ENCODE measurements at places on chromosomes 11 and 22.

DNA sequence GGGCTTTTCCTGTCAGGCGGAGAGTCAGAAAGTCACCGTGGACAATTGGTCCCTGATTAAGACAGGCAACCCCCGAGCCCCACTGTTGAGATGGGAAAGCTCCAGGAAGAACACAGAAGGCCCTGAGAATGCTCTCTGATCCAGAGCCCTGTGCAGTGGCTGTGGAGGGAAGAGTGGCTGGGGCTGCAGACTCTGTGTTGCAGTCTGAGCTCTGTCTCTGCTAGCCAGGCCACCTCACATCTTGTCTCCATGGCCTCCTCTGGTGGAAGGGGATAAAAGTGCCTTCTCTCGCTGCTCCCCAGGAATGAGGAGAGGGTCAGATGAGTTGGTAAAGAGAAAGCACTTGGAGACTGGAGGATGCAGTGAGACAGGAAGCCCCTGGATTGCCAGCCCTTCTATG, 141.2 kb downstream of the CEP164 start:
- DNase-seq = no peak

GRCh38 chr22:42007922-42008321, 9.3 kb downstream of the WBP2NL start:
- DNase-seq = no peak

- DNase-seq = no peak
Measured at GRCh38 chr22:23552573-23552972, 27.5 kb downstream of the IGLL1 start.

- no peak for DNase-seq
Measured at GRCh38 chr11:12815931-12816494, 141.8 kb downstream of the TEAD1 start.

DNA sequence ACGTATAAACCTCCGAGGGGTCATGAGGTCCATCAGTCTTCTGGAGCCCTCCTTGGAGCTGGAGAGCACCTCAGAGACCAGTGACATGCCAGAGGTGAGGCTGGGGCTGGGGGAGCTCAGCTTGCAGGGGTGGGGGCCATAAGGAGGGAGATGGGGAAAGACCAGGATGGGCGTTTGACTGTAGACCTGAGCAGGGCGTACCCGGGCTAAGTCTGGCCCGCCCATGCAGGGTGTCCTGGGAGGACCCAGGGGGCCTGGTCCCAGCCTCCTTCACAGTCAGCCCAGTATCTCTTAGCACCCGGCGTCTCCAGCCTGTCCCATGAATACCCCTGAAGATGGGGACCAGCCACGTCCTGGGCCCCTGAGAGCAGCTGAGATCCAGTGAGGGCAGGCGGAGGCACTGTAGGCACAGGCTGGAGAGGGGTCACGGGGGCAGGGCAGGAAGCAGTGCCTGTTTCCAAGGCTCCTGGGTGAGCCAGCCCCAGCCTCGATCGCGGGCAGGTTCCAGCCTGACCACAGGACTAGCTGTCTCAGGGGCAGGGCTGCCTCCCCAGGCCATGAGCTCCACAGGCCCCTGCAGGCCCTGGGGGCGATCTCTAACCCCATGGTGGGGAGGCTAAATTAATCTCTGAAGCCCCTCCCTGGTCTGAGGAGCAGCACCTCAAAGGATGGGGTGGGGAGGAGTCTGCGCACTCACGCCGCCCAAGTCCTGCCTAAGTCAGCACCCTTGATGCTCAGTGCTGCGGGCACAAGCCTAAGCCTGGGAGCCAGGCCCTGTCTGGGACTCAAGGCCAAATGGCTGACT, 7.1 kb downstream of the SSH3 start:
- no peak for DNase-seq

GRCh38 chr11:12472401-12473005, 95.1 kb downstream of the PARVA start:
- DNase-seq = no peak

GRCh38 chr22:46087816-46088277, 62.5 kb upstream of the PPARA start:
- no peak for DNase-seq

- no peak for DNase-seq
Measured at GRCh38 chr22:46721501-46722085, 16.5 kb downstream of the CERK start.

DNA sequence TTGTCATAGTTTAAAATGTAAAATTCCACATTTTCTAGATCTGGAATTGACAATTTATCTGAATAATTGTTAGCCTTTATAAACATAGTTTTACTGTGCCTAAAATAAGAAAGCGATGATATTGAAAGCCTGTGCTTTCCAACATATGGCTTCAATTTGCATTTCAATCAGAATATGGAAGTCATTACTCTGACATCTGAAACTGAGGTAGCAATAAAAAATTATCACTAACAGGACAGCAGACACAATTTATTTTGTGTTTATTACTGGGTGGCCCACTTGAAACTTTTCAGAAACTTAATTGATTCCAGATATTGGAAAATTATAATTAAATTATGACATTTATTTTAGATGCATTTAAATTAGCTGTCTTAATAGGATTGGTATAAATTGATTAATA, 78.5 kb downstream of the TMEM135 start:
- no peak for DNase-seq

DNA sequence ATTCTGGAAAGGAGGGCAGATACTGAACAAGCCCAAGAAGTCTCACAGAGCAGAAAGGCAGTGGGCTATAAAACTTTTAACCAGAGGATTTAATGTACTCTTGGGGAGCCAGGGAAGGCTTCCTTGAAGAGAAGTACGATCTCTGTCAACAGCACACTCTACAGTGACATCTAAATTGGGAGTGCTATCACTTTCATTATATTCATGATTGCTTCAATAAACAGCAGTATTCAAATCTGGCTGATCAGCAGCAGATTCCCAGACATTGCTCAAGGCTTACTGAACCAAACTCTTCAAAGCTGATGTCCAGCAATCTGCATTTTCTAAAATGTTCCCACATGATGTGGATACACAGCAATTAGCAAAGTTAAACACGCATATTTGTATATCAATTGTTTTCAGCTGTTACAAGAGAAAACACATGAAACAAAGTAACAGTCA, 44.2 kb downstream of the SYTL2 start:
- no peak for DNase-seq

DNA sequence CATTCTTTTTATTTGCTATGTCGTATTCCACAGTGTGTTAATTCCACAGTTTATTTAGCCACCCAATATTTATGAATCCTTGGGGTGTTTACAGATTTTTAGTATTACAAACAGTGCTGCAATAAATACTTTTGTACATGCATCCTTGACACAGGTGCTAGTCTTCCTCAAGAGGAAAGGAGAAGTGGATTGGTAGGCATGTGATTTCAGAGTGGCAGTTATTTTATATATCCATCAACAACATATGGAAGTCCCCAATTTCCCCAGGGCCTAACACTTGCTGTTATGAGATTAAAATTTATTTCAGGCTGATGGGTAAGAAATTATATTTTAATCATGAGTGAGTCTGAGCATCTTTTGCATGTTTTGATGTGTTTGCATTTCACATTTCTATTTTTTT, 17.9 kb downstream of the TRIM44 start:
- no peak for DNase-seq

DNA sequence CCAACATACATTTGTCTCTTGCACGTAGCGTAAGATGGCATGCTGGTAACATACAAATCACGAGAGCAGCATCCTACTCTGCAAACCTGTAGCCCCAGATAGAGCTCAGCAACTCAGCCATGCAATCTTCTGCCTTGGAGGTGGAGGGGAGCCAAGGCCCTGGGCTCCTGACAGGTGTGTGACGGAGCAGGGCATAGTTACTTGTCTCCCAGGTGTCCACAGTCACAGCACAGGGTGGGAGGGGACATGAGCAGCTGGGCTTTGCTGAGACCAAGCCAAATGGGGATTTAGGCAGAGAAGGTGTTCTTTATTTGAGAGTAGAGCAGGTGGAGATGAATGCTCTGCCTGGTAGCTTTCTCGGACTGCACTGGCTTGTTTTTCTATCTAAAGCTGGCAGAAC, 111.7 kb downstream of the TEAD1 start:
- DNase-seq = no peak

- peak; percentile 43 for DNase-seq
Measured at GRCh38 chr22:18000441-18001039, 23.8 kb downstream of the MICAL3 start.

GRCh38 chr11:77510095-77510494, 36.2 kb upstream of the PAK1 start:
- DNase-seq = no peak

DNA sequence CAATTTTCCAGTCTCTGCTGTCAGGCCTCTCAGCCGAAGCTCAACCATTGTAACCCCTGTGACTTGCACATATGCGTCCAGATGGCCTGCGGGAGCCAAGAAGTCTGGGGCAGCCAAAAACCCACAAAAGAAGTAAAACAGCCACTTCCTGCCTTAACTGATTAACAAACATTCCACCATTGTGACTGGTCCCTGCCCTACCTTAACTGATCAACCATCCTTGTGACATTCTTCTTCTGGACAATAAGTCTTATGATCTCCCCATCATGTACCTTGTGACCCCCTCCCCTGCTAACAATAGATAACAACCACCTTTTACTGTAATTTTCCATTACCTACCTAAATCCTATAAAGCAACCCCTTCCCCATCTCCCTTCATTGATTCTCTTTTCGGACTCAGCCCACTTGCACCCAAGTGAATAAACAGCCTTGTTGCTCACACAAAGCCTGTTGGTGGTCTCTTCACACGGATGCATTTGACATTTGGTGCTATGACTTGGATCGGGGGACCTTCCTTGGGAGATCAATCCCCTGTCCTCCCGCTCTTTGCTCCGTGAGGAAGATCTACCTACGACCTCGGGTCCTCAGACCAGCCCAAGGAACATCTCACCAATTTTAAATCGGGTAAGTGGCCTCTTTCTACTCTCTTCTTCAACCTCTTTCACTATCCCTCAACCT, 1.3 kb upstream of the NDUFC2 start:
- DNase-seq = no peak

DNA sequence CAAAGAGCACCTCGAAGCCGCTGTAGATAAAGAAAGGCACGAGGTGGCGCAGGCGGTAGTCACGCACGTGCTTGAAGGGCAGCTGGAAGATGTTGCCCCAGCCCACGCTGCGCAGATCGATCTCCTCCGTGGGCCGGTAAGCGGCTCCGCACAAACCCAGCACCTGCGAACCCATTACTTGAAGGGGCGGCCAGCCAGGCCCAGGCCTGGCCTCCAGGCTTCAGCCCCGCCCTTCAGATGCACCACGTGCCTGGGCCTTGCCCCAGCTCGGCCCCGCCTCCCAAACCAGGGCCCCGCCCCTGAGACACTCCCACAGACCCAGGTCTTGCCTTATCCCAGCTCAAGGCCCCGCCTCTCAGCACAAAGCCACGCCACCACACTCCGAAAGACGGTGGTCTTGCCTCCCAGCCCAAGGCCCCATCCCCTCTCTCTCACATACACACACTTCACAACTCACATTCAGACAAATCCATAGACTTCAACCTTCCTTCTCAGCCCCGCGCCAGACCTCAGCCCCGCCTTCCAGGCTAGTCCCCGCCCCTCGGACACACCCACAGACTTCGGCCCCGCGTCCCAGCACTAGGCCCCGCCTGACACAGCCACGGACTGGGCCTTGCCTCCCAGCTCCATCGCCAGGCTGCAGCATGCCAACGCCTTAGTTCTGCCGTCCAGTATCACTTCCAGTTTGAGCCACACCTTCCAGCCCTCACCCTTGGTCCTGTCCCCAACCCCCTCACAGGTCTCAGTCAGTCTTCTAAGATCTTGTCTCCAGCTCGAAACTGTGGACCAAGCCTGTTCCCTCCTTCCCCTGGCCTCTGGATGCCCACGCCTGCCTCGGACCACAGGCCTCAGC, 7.0 kb downstream of the UNC93B1 start:
- DNase-seq = peak; percentile 56

DNA sequence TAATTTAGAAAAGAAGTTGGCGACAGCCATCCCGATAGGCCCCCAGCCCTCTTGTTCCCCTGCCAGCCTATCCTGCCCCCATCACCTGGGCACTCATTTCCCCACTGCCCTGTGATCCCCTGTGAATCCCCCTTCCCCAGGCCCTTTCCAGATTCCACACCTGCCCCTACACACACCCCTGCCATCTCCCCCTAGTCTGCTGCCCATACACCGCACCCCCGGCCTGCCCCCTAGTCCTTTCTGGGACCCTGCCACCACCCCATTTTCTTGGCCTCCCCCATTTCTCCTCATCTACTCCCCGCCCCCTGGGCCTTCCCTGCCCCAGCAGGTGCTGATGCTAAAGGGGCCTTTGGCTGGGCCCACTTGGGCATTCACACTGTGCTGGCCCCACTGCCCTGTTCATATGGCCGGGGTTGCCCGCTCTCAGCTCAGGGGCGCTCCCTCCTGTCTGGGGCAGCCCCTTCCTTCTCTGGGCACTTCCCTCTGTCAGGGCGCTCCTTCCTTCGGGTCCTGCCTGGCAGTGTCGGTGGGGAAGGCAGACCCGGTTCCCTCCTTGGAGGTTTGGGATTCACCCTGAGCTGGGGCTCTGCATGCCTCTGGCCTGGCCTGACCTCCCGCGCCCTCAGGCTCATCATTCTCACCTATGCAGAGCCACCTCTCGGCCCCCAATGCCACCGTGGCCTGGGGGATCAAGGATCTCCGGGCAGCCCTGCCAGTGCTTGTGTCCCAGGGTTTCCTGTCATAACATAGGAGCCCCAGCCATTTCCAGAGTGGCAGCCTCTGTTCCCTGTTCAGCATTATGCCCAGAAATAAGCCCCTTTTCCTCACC, 108.2 kb downstream of the BCR start:
- DNase-seq = no peak

GRCh38 chr11:128840783-128841182, 26.3 kb downstream of the KCNJ1 start:
- DNase-seq = no peak

DNA sequence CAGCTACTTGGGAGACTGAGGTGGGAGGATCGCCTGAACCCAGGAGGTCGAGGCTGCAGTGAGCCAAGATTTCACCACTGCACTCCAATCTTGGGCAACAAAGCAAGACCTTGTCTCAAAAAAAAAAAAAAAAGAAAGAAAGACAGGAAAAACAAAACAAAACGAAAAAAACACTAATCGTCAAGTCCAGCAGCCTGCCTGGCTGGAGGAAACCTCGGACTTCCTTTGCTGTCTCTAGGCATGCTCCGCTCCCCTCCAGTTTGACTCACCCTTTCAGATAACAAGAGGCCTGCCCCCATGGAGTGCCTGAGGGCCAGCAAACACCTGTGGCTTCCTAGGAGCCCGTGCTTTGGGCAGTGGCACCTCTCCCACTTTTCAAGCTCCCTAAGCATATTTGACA, 28.8 kb upstream of the CHKA start:
- DNase-seq = no peak

GRCh38 chr11:65604258-65604657, 8.7 kb upstream of the KCNK7 start:
- no peak for DNase-seq

- peak; percentile 52 for DNase-seq
Measured at GRCh38 chr22:46758867-46759290, 3.6 kb upstream of the TBC1D22A start.

All from activated T-cell treated with anti-CD3 and anti-CD28 coated beads, Interleukin-2, amount 50 U/mL, for 1 hour (primary cell).